ENCODE measurements at places on chromosomes 1 and 21. TPM values are rescaled to one million over a fixed set of nuclear protein-coding genes. Genes with fewer than 3 reads are reported as not detected.

DNA sequence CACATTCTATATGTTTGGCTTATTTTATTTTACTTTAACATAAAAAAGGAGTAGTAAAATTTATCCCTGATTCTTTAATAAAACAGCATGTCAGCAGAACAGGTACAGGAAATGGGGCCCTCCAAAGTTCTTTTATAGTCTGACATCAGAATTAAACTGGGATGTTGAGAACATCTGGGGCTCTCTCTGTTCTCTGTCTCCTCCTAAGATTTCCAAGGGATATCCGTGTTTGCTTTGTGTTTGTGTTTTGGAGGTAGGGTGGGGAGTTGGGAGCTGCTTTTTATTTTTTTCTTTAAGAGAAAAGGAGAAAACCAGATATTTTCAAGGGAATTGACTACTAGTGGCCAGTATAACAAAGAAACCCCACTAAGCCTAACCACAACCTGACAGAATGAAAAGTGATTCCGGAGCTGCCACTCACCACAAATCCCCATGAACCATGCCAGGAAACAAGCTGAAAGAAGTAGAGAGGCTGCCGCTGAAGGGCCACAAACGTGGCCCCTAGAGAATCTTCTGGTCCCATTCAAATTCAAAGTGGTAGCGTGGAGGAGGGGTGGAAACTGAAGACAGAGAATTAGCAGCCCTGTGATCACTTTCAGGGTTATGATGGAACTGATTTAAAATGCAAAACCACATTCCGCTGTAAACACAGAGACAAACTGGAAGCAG, 369.6 kb upstream of the ADGRL2 start:
- DNase-seq: no peak

DNA sequence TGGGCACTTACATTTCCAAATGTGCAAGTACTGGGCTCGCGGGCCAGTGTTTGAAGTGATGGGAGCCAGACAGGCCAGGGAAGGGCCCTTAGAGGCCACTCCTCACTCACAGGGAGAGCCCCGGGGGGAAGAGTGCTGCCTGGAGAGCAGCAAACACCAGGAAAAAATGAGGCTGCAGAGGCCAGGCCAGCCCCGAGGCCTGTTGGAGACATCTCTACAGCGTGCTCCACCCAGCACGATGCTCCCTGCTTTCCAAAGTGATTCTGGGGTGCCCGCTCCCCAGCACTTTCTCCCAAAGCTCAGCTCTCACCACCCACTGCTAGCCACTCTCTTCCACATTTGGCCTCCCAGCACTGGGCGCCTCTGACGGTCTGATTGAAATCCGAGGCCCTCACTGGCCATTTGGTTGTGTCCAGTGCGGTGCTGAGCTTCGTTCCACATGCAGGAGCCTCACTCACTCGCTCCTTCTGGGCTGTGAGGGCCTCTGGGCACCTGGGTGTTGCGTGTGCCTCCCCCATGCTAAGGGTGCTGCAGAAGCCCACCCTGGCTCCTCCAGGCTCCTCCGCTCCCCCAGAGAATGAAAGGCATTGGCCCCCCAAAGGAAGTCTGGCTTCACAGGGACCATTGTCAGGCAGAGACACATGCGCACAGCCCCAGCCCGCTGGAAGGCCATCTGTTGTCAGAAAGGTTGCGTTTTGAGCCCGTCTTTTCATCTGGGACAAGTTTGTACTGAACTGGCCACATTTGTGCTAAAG, 385.4 kb upstream of the VAMP3 start:
- no peak for DNase-seq

DNA sequence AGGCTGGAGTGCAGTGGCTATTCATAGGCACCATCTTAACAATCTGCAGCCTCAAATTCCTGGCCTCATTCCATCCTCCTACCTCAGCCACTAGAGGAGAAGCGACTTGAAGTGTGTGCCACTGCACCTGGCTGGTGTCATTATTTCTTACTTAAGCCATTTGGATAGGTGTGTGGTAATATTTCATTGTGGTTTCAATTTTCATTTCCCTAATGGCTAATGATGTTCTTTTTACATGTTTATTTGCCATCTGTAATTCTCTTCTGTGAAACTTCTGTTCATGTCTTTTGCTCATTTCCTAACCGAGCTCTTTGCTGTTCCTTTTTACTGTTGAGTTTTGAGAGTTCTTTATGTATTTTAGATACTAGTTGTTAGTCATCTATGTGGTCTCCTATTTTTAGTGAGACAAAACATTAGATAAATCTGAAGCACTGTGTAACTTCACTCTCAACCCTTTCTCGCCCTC, 66.8 kb downstream of the SLC27A3 start:
- no peak for DNase-seq

DNA sequence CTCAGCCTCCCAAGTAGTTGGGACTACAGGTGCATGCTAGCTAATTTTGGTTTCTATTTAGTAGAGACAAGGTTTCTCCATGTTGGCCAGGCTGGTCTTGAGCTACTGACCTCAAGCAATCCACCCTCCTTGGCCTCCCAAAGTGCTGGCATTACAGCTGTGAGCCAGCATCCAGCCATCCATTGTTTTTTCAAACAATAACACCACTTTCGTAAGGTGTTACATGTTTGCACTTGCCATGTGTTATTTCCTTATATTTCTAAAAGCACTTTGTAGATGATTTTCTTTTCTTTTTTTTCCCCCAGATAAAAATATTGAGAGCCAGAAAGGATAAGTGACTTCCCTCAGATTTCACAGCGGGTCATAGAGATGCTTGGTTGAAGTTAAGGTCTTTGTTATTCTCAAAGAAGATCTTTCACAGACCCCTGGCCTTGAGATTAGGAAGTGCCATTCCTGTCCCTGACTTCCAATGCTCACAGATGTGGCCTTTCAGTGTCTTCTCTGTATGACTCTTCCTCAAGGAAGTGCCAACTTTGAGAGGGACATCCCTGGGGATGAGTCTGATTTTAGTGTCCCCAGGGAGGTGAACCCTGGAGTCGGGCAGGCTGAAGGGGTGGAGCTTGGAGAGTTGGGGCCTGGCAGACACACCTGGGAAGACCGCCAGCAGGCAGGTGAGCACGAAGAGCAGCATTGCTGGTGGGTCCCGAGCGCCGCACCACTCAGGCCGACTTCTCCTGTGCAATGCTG, 6.3 kb downstream of the PIGR start:
- DNase-seq: no peak

DNA sequence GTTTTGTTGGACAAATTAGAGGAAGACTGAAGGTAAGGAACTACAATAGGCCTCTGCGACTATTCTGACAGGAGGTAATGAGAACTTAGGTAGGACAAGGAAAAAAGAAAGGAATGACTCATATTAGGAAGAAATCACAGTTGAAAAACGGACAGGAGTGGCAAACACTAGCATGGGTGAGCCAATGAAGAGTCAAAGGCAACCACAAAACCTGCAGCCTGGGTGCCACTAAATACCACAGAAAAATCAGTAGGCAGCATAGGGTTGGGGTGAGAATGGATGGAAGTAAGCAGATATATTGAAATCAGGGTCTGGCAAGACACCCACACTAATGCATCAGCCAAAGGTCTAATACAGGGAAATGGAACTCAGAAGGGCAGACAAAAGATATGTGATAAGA, 10.0 kb downstream of the RBM34 start:
- no peak for DNase-seq

DNA sequence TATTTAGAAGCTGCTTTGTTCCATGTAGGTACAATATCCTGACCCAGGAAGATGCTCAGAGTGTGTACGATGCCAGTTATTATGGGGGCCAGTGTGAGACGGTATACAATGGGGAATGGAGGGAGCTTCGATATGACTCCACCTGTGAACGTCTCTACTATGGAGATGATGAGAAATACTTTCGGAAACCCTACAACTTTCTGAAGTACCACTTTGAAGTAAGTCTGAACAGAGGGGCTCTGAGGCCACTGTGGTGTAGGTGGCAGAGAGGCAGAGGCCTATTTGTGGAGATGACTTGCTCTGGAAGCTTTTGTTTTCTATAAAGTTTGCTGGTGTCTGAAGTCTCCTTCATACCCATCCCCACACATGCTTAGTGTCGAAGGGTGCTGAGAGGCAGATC, 26.8 kb downstream of the C8A start:
- no peak for DNase-seq

GRCh38 chr21:46471514-46471913, 12.8 kb downstream of the DIP2A start:
- DNase-seq: no peak

GRCh38 chr1:43773821-43774220, 66.5 kb downstream of the ST3GAL3 start:
- no peak for DNase-seq

- no peak for DNase-seq
Observed at GRCh38 chr1:11434501-11434900, 44.5 kb upstream of the DISP3 start.

DNA sequence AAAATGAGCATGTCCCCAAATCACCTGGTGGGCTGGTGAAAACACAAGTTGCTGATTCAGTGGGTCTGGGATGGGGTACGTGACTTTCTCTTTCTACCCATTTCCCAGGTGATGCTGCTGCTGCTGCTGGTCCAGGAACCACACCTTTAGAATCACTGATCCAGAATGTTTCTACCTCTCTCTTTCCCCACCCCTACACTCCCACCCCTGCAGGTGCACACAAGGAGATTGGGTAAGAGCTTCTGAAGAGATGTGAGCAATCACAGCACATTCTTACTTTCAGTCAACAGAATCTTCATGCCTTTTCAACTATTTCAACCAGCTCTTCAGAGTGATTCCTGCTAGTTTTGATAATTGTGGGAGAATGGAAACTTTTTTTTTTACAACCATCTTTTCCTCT, 130.9 kb downstream of the LMX1A start:
- DNase-seq: no peak

GRCh38 chr1:163365186-163365585, 43.4 kb downstream of the NUF2 start:
- no peak for DNase-seq

GRCh38 chr1:238340989-238341388, 450.3 kb upstream of the ZP4 start:
- no peak for DNase-seq

DNA sequence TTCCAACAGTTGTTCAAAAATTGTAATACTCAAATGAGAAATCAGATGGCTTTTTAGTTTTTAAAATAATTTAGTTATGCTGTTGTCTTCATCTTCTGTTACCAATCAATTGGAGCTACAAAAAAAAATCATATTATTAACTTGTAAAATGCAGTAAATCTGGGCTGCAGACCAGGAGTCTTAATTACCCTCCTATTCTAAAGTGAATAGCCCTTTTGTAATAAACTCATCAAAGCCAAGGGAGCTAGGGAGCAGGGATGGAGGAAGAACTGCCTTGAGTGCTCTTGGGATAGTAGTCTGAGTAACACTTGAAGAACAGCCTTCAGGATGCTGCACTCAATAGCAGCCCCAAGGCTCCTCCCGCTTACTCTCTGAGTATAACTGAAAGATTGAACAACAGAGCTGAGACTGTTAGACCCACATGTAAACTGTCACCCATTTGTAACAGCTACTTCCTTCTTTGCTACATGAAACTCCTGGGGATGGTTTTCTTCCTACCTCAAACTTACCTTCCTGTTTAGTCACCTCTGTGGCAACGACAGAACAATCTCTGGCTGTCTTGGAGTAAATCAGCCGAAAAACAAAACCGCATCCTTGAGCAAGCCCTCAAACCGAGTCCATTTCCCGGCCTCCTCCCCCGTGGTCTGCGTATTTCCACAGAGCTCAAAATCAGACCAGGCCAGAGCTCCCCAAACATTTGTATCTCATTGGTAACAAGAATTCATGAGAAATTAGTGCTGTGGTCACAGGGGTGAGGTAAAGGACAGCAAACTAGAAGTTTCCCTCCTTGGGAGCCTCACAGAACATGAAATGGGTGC, 55.9 kb downstream of the CD58 start:
- DNase-seq: no peak

GRCh38 chr1:36093929-36094328, 5.2 kb downstream of the ADPRS start:
- no peak for DNase-seq

DNA sequence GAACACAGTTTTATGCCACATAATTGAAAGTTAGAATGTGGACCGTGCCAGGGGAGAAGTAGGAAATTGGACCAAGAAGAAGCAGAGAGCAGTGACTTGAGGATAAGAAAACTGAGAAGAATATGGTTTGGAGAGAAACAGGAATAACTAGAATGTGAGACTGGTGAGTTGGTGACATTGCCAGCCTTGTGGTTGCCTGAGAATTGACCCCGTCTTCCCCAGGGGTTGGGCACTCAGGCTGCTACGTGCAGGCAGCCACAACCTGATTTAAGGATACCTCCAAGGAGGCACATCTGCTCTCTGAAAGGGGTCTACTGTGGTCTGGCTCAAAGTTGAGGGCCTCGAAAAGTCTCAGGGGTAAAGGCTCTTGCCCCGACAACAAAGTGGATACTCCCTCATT, 112.1 kb upstream of the ARTN start:
- DNase-seq: no peak

The SLC1A7 gene
- total RNA-seq: not detected

The C1QTNF12 gene
- 0.56 TPM for total RNA-seq

The C1QA gene
- total RNA-seq: not detected

The SLAMF9 gene
- not detected for total RNA-seq

The PLPPR5 gene
- total RNA-seq: not detected

The RGS13 gene
- total RNA-seq: not detected

The UBL4B gene
- not detected for total RNA-seq
